ENCODE measurements at places on chromosomes 5 and 9.

- DNase-seq: no peak
Measured at GRCh38 chr5:59722874-59723273, 170.7 kb downstream of the PDE4D start.

- no peak for DNase-seq
Measured at GRCh38 chr5:38207343-38207742, 51.0 kb upstream of the EGFLAM start.

GRCh38 chr9:103183701-103184171, 188.6 kb downstream of the CYLC2 start:
- no peak for DNase-seq

- DNase-seq: no peak
Measured at GRCh38 chr5:119332208-119332607, 23.6 kb upstream of the TNFAIP8 start.

DNA sequence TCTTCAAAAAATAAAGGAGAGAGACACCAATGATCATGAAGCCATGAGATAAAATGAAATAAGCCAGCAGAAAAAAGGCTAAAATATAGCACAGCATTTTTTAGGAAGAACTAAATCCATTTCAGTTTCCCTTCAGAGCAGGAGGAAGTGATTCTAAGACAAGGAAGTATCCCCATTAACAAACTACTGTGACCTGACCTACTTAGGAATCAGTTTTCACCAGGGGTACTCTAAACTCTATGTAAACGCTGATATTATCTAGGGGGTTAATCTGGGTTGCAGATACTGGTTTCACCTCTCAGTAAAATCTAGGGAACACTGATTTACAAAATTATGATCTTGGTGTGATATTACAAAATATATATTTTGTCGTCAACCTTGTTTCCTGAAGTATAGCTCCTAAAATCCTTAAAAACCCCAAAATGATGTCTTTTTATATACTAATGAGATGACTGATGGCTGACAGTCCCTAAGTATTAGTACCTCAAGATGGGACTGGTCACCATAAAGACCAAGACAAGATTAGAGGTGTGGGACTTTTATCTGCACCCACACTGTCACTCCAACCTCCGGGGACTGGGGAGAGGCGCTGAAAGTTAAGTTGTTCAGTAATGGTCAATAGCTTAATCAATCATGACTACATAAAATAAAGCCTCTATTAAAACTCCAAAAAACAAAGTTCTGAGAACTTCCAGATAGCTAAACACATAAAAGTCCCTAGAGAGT, 2.9 kb upstream of the FNBP1 start:
- DNase-seq: no peak

DNA sequence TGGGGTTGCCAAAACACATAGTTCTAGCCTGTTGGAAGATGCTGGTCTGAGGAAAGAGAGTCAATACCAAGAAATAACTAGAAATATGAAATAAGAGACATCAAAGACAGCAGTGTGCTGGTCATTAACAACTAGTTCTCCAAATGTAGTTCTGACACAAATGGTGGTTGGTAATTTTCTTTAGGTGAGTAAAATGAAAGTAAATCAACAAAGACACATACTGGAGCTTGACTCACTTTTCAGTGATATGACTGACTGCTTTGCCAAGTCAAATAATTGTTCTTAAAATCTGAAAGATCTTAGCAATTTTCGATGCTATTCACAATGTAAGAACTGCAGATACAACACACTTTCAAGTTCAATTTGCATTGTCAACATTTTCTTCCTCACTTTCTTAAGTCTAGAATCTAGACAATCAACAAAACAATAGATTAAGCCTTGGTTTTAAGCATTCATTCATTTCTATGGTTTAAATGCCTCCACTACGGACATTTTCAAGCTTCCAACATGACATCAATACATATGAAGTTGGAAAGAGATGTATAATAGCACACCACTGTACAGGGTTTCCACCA, 166.8 kb upstream of the MAP3K1 start:
- DNase-seq: no peak

DNA sequence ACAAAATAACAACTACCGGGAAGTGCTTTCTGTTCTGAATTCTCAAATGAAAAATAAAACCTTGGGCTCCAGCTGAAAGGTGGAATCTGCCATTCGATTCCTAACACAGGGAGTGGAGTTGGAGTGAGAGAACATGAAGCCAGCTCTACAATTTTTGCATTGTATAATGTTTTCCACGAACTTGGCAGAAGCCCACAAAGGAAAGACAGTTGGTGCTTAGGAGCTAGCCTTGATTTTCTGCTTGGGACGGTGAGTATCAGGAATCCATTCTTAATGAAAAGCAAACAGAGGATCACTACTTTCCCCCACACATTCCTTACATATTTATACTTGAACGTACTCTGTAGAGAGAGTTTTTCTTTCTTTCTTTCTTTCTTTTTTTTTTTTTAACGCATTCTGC, 74.2 kb upstream of the FBXL7 start:
- no peak for DNase-seq

- DNase-seq: no peak
Measured at GRCh38 chr5:53302529-53302928, 177.9 kb upstream of the FST start.

DNA sequence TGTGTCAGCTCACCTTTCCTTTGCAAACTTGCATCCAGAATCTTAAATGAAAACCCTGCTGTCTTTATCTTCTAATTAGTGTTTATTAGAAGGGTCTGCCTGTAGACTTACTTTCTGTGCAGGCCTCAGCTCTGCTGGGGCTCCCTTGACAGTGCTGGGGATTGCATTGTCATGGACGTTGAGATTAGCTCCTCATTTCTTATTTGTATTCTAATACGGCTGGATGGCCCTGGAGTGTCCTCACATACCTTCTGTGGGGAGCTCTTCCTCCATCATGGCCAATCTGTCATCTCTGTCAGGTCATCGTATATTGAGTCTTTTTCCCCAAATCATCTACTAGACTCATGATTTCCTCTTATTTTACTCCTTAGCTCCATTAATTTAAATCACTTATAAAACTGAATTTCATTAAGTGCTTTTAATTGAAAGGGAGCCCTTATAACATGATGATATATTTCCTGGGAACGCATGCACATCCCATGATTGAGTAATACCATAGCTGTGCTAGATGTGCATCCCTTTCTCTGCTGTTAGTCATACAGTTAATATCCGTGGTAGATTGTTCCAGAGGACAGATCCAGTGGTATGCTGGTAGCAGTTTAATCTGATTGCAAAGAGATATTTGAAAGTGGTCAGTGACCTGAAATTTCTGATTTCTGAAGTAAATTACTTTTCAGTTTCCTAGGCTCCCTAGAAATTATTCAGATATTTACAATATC, 61.6 kb downstream of the ICE1 start:
- DNase-seq: no peak

All from Jurkat, Clone E6-1 (cell line).